Activated CD8-positive, alpha-beta memory T cell treated with anti-CD3 and anti-CD28 coated beads, Interleukin-2, amount 50 U/mL, for 48 hours (primary cell): ENCODE measurements at places on chromosomes 16 and 17.

GRCh38 chr17:6704470-6705052 is 8.6 kb downstream of the SLC13A5 start:
- DNase-seq = no peak

DNA sequence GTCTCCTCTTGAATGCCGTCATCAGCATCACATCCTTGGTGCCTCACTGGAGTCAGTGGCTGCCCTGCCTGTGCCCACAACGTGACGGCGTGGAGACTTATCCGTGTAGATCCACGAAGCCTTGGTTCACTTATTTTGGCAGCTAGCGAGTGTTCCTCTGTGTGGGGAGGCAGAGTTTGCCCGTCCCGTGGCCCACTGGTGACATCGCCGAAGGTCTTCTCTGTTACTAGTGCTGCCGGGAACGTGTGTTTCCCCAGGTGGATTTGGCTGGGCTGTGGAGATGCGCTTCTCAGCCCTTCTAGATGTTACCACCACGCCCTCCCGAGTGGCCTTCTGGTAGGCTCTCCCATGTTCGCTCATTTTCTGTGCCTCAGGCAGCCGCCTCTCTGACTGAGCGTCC is 169.6 kb downstream of the SEC14L1 start:
- no peak for DNase-seq

- no peak for DNase-seq
Measured at GRCh38 chr16:11583889-11584565, 2.7 kb downstream of the LITAF start.

GRCh38 chr17:79988185-79988971 is 47.3 kb downstream of the TBC1D16 start:
- DNase-seq = no peak

GRCh38 chr17:31060791-31061550 is 33.8 kb upstream of the NF1 start:
- DNase-seq = no peak

GRCh38 chr17:53186001-53186400 is 636.7 kb upstream of the KIF2B start:
- DNase-seq = no peak

DNA sequence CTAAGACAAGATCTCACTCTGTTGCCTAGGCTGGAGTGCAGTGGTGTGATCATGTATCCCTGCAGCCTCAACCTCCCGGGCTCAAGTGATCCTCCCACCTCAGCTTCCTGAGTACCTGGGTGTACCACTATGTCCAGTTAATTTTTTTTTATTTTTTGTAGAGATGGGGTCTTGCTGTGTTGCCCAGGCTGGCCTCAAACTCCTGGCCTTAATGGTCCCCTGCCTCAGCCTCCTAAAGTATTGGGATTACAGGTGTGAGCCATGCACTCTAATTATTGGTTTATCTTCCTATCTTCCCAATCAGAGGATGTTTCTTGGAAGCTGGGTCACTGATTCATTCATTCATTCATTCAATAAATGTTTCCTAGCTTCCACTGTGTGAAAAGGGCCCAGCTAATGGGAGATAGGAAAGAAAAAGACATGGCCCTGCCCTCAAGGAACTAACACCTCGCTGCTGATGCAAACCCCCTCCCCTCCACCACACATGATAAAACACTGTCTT is 8.5 kb downstream of the ASPHD1 start:
- DNase-seq = no peak

DNA sequence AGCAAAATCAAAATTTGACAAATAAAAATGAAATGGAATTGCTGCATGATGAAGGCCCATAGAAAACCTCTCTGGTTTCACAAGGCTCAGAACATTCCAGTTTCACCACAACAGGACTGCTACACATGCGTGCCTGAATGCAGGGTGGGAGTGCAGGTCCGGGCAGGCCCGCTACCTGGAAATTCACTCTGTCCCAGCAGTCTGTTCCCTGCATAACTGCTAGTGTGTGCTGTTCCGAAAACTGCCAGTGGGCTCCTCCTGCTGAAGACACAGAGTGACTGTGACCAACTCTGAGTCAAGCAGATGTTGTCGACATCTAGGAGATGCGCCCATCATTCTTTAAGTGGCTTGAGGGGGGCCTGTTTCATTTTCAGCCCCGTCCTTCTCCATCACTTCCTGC is 284.8 kb upstream of the MAF start:
- DNase-seq = no peak

DNA sequence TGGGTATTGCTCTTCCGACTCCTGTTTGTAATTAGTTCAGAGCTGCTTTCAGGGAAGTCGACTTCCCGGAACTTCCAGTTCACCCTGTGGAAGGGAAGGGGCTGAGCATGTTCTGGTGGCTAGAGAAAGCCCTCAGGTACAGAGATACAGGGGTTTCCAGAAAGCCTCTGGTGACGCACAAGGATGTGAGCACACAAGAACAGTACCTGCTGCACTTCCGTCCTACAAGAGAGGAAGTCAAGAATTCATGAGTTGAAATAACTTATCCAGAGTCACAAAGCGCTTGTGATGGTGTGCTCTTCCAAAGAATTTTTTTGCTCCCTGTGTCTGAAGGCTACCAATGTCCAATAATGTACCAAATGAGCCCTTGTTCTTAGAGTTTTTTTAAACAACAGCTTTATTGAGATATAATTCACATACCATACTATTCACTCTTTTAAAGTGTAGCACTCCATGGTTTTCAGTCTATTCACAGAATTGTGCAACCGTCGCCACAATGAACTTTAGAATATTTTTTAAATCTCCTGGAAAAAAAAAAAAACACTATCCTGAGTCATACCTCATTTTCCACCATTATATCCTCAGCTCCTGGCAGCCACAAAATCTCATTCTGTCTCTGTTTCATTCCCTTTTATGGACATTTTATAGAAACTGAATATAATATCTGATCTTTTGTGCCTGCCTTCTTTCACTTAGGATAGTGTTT is 327.6 kb downstream of the CDH13 start:
- no peak for DNase-seq

DNA sequence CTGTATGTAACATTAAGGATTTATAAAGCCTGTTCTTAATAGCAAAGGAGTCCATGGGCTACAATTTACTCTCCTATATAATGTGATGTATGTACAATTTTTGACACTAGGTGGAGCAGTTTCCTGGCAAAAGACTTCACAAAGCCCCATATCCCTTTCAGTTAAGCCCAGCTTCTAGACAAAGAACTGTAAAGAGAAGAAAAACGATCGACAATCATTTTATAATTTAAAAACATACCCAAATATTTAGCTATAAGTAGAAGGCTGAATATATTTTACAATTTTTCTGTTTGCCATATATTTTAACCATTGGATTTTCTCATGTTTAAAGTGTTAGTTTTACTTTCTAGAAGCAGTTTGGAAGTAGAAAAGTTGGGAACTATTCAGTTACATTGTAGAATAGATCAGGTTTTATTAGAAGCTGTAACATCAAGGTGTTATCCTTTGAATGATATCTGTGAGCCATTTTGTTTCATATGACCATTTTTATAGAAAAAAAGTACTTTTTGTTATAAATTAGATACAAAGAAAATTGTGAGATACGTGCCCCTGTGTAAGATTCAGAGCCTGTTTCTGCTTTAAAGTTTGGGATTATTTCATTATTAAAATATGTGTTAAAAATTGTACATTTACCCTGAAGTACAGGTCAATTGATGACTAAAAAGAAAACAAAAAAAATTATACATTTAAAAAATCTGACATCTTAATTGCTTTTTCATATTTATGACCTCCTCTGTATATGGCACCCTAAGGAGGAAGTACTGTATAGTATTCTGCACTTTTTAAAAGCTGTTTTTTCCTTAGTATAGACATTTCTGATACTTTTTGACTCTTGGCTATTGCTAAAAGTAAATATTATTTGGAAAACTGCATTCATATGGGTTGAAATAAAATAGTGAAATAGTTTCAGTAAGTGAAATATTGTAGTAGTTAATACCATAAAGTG is 46.3 kb downstream of the VMP1 start:
- no peak for DNase-seq

GRCh38 chr17:18980682-18981334 is 23.8 kb downstream of the FAM83G start:
- no peak for DNase-seq

GRCh38 chr17:44007346-44008204 is 3.2 kb downstream of the NAGS start:
- no peak for DNase-seq

- no peak for DNase-seq
Measured at GRCh38 chr16:83574388-83574787, 233.4 kb upstream of the HSBP1 start.

GRCh38 chr16:82655072-82655714 is 28.4 kb downstream of the CDH13 start:
- peak; percentile 77 for DNase-seq

GRCh38 chr16:68417711-68418301 is 30.5 kb downstream of the SMPD3 start:
- DNase-seq = peak; percentile 73

DNA sequence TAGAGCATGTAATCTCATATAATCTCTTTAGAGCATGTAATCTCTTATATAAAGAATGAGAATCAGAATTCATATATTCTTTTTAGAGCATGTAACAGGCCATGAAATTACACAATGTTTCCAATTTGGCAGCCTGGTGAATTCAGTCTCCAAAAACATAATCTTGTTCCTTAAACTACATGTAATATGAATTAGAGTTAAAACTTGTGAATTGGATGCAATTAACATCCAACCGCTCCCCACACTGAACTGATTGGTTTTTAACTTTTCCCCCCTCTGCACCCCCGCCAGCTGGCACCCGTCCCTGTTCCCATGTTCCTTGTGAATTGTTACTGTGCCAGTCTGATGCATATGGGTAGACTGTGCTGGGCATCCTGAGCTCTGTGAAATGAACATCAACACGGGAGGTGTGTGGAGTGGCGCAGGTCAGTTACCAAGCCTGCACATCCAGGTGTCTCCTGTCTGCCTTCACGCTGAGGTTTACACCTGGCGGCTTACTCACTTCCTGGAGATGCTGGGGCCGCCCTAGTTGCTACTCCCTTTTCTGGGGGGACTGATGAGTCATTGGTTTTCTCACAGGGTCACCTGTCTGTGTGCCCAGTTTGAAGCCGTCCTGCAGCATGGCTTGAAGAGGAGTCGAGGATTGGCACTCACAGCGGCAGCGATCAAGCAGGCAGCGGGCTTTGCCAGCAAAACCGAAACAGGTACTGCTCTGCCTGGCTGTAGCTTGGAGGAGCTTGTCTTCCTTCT is 50.4 kb downstream of the SNX29 start:
- DNase-seq = no peak

- peak; percentile 78 for DNase-seq
Measured at GRCh38 chr16:23999663-24000062, 163.9 kb downstream of the PRKCB start.

DNA sequence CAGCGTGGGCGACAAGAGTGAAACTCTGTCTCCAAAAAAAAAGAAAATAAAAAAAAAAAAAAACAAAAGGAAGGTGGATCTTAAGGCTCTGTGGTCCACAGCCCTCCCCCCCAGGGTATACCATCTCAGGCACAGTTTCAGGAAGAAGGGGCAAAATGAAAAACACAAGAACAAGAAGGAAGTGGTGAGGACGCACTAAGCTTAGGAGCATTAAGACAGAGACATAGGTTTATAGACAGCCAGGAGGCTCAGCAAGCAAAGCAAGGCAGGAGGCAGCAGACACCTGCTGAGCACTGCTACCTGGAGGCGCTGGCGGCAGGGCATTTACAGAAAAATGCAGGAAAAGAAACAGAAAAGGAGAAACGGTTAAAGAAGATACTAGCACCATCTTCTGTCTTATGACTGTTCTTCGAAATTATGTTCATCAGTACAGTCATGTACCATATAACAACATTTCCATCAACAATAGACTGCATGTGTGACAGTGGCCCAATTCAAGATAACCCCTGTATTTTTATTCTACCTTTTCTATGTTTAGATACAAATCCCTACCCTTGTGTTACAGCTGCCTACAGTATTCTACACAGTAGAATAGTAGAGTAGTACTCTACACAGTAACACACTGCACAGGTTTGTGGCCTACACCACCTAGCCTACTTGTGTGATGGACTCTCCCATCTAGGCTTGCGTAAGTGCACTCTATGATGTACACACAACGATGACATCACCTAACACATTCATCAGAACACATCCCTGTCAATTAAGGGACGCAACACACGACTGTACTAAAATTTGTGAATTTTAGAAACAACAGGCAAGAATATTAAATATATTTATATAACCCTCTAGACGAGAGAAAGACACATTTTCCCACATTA is 62.5 kb downstream of the XPO6 start:
- DNase-seq = no peak

DNA sequence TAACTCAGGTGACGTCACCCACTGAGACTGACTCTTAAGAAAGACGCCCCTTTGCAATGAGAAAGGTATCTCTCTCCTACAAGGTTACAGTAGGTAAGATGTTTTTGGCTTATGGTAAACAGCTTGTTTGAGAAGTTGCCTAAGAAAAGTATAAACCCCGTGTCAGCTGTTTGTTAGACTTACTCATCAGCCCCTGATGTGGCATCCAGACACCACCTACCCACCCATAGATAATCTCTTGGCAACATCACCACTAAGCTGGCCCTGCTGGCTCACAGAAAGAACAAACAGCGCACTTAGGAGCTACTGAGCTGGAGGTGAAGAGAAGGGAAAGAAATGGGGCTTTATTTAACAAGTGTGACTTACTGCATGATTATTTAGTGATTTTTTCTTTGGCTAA is 121.0 kb downstream of the PARN start:
- no peak for DNase-seq

GRCh38 chr17:58747674-58748073 is 8.0 kb upstream of the PPM1E start:
- no peak for DNase-seq

DNA sequence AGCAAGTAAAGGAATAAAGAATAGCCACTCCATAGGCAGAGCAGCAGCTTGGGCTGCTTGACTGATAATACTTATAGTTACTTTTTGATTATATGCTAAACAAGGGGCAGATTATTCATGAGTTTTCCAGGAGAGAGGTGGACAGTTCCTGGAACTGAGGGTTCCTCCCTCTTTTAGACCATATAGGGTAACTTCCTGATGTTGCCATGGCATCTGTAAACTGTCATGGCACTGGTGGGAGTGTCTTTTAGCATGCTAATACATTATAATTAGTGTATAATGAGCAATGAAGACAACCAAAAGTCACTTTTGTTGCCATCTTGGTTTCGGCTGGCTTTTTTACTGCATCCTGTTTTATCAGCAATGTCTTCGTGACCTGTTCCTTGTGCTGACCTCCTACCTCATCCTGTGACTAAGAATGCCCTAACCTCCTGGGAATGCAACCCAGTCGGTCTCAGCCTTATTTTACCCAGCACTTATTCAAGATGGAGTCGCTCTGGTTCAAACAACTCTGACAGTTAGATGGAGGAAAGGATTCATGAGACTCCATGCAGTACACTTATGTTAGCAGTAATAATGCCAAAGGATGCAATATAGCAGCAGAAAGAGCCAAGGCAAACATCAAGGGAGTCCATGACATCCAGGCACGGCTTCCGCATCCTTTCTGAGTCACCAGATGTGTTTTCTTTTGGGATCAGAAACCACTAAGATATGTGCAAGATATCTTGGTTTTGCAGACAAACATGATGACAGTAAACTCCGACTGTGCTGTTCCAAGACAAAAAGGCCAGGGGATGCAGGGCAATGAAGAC is 55.8 kb upstream of the B4GALNT2 start:
- DNase-seq = no peak

- no peak for DNase-seq
Measured at GRCh38 chr17:35898283-35899070, 18.3 kb upstream of the CCL5 start.
